Activated CD4-positive, alpha-beta T cell treated with anti-CD3 and anti-CD28 coated beads, Interleukin-2, amount 10 ng/mL, durations not matched to agents 7 days and 5 days (primary cell): ENCODE measurements at places on chromosomes 1 and 21. TPM values are rescaled to one million over a fixed set of nuclear protein-coding genes. Genes with fewer than 3 reads are reported as not detected.

The GNAT2 gene
- total RNA-seq: not detected

DNA sequence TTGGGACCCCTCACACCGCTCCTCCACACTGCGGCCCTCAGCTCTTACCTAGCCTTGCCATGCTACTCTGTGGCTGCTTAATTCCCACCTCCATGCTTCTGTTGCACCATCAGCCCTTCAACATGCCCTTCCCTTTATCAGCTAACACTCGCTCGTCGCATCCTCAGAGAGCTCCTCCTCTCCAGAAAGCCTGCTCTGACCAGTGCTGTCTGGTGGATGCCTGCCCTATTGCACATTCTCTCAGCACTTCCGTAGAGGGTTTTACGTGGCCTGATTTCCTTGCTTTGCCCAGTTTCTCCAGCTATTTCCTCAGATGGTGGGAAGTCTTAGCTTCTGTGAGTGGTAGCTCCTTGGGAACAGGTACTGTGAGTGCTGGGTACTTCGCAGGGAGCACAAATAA lies 10.3 kb upstream of the LAD1 start:
- DNase-seq: no peak

GRCh38 chr1:203888807-203889251 lies 27.4 kb downstream of the SNRPE start:
- DNase-seq: no peak

DNA sequence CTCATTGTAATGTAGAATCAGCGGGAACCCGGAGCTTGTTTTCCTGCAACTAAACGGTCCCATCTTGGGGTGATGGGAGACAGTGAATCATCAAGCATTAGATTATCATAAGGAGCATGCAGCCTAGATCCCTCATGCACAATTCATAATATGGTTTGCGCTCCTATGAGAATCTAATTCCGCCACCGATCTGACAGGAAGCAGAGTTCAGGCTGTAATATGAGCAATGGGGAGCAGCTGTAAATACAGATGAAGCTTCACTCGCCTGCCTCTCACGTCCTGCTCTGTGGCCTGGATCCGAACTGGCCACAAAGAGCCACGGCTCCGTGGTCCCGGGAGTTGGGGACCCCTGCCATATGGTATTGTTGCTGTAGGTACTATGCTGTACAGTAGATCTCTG lies 1.6 kb downstream of the IFI44 start:
- peak; percentile 38 for DNase-seq

GRCh38 chr1:43705334-43705733 lies 2.0 kb upstream of the ST3GAL3 start:
- DNase-seq: no peak

The HORMAD1 gene
- total RNA-seq: 0.37 TPM

- no peak for DNase-seq
Observed at GRCh38 chr1:53326598-53327181, 1.2 kb downstream of the LRP8 start.

The PSRC1 gene
- total RNA-seq: 32.7 TPM

DNA sequence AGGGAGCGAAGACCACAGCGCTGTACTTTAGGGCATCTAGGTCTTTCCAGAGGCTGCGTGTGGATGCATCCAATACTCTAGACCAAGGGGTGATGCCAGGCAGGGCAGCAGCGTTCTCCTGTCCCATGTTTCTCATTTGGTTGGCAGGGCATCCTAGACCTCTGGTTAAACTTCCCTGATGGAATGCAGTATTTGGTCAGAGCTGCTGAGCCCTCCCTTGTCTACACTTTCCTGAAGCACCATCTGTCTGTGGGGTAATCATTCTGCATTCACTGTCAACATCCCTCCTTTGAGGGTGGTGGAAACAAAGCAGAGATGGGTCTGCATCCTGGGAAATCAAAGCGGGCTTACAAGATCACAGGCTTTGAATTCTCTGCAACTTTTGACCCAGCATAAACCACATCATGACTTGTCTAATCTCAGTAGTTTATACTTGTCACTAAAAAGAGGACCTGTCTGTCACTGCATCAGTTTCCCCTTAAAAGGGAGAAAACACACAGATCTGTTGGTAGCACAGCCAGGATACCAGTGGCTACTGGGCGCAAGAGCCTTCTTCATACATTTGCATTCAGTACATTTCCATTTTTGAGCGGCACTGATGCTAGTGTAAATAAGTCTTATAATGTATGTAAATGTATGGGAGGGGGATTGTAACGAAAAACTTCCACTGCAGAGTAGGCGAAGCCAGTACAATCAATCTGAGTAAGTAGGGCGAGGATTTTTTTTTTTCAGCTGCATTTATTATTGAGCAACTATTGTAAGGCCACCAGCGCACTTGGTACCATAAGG lies 106.3 kb downstream of the GALNT2 start:
- no peak for DNase-seq

DNA sequence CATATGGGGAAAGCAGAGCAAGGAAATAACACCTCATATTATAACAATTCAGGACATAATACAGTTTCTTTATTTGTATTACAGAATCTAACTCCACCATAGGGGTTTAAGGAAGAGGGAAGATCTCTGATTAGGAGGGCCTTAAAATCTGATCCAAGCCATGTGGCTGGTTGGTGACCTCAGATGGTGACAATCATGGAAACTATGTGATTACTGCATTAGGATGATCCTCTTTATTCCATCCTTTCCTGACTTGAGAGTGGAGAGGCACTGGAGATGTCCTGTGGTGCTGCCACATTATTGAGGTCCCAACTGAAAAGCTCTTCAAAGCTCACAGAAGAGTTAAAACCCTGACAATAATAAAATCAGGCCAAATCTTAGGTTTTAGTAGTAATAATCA lies 168.1 kb upstream of the BEND5 start:
- no peak for DNase-seq

The LORICRIN gene
- not detected for total RNA-seq

The LCE1C gene
- not detected for total RNA-seq

GRCh38 chr1:211606332-211606913 lies 27.5 kb upstream of the SLC30A1 start:
- peak; percentile 10 for DNase-seq

DNA sequence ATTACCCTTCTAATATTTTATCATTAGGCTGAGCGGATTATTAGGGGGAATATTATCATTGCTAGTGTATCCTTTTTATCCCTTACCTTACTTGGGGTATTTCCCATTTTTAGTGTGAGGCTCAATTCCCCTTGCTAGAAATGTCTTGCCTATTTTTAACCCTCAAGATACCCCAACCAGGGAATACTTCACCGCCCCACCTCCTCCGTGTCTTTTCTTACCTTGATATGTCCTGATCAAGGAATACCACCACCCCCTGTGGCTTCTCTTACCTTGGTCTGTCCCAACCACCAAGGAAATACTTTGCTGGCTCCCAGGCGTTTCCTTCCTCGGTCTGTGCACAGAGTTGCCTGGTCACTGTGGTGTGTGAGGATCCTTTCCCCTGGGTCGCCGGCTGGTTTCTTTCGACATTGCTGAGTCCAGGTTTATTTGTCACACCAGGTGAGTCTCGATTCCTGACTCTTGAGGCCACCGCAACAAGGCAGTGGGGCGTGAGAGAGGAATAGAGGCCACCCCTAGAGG lies 57.8 kb downstream of the SERINC2 start:
- no peak for DNase-seq

DNA sequence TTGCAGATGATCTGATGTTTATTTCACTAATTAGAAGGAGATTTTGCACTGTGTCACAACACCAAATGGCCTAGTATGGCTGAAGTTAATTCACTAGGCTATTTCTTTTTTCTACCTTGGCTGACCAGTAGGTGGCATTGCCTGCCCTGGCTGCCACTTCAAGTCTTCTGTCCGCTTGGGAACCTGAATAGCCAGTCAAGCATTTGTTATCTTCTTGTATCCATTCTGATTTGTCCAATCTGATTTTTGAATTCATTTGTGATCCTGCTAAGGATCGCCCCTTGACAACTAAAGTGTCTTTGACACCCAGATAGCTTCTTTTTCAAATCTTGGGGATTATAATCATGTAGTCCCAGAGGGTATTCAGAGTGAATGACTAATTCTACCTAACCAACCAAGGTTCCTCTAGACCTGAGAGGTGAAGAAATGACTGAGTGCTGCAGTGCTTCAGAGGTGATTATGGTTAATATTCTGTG lies 99.4 kb downstream of the GIPC2 start:
- DNase-seq: peak; percentile 44

The AVPR1B gene
- total RNA-seq: not detected

DNA sequence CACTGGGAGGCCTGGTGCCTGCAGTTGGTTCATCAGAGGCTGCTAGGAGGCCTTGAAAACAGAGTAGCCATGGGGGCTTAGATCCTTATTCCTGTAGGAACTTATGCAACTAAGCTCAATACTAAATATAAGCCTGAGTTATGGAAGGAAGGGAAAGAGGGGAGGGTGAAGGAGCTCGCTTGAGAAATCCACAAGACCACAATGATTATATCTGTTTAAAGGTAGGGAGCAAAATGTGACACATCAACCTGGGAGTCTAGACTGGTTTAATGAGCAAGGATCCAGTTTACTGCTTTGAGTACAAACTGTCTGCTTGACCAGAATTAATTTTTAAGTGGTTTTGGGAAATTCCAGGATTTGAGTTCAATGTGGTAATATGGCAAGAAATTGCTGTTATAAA lies 20.4 kb upstream of the ANGPTL7 start:
- DNase-seq: no peak

DNA sequence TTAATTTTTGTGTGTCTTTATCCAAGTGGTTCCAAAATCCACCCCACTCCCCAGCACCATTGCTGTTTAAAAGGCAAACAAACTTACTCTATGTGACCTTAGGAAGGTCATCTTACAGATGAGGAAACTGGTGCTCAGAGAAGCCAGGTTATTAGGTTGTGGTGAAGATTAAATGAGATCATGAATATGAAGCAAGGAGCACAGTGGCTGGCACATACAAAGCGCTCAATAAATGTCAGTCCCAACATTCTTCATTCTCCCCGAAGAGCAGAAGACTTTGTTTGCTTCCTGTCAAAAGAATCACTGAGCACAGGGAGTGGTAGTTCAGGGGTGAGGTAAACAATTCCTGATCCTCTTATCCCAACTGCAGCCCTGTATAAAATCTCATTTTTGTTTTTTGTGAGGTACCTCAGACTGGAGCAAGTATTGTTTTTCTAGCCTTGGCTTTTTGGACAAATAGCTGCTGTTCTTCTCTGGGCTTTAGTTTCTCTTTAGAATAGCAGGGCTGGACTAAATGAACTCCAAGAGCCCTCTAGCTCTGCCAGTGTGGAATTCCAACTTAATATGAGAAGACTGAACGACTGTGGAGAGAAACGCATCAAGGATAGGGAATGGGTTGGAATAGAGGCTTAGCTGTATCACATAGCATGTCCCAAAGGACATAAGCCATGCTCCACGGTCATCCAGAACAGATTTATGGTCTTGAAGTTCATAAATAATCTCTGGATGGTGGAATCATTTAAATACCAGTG lies 455.3 kb upstream of the USP24 start:
- DNase-seq: no peak

DNA sequence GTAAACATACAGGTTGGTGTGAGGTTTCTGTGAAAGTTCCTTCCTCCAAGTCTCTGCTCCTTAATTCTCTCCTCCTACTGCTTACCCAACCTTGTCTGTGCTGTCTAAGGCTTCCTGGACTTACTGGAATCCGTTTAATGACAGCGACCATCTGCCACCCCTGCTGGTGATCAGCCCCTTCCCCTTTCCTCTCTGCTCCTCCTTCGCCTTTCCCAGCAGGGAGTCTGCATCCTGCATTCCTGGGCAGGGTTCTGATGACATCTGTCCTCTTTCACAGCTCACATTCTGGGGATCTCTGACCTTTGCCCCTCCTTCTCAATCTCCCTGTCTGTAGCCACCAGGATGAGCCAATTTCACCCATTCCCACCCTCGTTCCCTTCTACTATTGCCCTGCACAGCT lies 66.5 kb downstream of the KIRREL1 start:
- DNase-seq: no peak

DNA sequence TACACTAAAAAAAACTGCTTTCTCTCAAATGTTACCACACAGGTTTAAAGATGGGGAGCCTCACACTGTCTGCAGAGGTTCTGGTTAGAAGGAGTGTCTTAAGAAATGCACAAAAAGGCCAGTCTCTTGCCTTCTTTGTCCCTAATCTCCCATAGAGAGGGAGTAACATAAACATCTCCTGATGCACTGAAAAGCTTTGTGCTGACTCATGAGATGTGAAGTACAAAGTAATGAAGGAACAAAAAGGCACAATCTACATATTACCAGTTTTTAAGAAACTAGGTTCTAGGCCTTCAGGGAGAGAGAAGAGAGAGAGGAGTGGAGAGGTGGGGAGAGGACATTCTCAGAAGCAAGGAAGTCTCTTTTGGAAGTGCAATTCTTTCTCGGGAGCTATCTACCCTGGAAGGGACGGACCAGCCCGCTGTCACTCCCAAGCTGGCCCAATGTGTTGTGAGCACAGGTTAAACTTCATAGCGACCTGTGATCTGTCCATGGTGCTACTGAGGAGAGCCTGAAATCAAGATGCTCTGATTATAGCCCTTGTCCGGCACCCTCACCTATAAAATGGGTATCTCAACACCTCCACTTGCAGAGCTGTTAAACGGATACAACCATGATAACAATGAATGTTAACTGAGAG lies 458.1 kb downstream of the DISC1 start:
- no peak for DNase-seq

The ICOSLG gene
- total RNA-seq: 4.9 TPM

DNA sequence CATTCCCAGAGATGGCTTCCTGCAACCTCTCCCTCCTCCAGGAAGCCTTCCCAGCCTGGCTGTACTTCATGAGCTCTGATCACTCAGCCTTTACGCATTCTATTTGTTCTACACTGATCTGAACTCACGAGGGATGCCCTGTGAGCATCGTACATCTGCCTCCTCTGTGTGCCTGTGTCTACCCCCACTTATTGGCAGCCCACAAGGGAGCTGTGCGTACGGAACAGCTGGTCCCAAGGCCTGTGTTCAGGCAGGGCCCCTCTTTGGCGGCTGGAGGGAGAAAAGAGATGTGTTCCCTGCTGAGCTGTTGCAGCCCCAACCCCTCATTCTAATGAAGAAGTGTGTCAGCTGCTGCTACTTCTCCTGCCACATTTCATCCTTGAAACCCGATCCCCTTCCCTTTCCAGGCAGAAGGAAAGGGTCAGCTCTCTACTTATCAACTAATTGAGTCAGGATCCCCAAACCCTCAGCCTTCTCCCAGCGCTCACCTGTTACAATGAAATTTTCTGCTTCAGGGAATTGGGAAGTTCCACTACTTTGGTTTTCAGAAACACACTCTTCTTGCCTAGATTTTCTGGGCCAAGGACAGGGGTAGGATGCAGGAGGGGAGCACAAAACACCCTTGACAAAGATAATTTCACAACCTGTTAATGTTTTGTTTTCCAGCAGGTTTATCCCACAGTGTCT lies 3.2 kb downstream of the INKA2 start:
- DNase-seq: no peak

- no peak for DNase-seq
Observed at GRCh38 chr1:194705123-194705854, 1518.9 kb upstream of the B3GALT2 start.

The NTMT2 gene
- not detected for total RNA-seq
